ENCODE measurements at places on chromosomes 4 and X. TPM values are rescaled to one million over a fixed set of nuclear protein-coding genes. Genes with fewer than 3 reads are reported as not detected.

The MAGEA9B gene
- not detected for total RNA-seq

The TRIML2 gene
- total RNA-seq = 0.60 TPM

The IRS4 gene
- total RNA-seq = 0.85 TPM

The NAA11 gene
- total RNA-seq = not detected

The PAGE3 gene
- not detected for total RNA-seq

The GABRE gene
- total RNA-seq = 4.8 TPM

The HSFX1 gene
- 7.9 TPM for total RNA-seq

The TLL1 gene
- total RNA-seq = 9.1 TPM

The PDGFC gene
- 13.3 TPM for total RNA-seq

The RPA4 gene
- 0.84 TPM for total RNA-seq

The CCNB3 gene
- 2.0 TPM for total RNA-seq

The TLR3 gene
- total RNA-seq = 3.6 TPM

The HMGB2 gene
- total RNA-seq = 23.1 TPM

The PPP1R3F gene
- 38.6 TPM for total RNA-seq

The APOOL gene
- 29.6 TPM for total RNA-seq

The KLHL2 gene
- total RNA-seq = 89.5 TPM

The LUZP4 gene
- not detected for total RNA-seq

The PSAPL1 gene
- total RNA-seq = not detected

The TMEM150C gene
- total RNA-seq = 27.9 TPM

The ZCCHC4 gene
- total RNA-seq = 13.1 TPM

The IL2 gene
- not detected for total RNA-seq

The TEX13D gene
- total RNA-seq = not detected

The PRDM8 gene
- total RNA-seq = 59.0 TPM

The LRCH2 gene
- 9.6 TPM for total RNA-seq

The PRDM5 gene
- total RNA-seq = 11.0 TPM

The CCKAR gene
- 0.79 TPM for total RNA-seq

The CLTRN gene
- 0.39 TPM for total RNA-seq

The ESX1 gene
- not detected for total RNA-seq

The TRAPPC2 gene
- 21.3 TPM for total RNA-seq

The PAGE2B gene
- total RNA-seq = not detected

The UGT2B15 gene
- total RNA-seq = not detected

The GIMD1 gene
- not detected for total RNA-seq

The COQ2 gene
- 5.4 TPM for total RNA-seq

The GLRA3 gene
- total RNA-seq = 11.3 TPM

The FOXR2 gene
- total RNA-seq = not detected

The MAGEC1 gene
- not detected for total RNA-seq

The IL3RA gene
- 3.9 TPM for total RNA-seq

The WDR17 gene
- 55.2 TPM for total RNA-seq

The PAGE2 gene
- not detected for total RNA-seq

The PI4K2B gene
- 4.1 TPM for total RNA-seq

The TDO2 gene
- 1.9 TPM for total RNA-seq

The F11 gene
- 0.89 TPM for total RNA-seq

The MEPE gene
- total RNA-seq = 2.0 TPM
